ENCODE measurements at places on chromosomes 16 and 17.

- no peak for DNase-seq
Observed at GRCh38 chr17:53646835-53647234, 175.9 kb upstream of the KIF2B start.

DNA sequence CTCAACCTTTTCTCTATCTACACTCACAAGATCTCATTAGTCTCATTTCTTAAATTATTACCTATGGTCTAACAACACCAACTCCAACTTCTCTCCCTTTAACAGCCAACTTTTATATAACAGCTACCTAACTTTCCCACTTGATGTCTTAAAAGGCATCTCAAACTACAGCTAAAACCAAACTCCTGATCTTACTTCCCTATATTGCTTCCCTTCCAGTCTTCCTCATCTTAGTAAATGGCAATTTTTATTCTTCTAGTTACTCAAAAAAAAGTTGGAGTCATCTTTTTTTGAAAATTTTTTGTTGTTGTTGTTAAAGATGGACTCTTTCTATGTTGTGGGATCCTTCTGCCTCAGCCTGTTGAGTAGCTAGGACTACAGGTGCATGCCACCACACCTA is 15.3 kb downstream of the SRR start:
- DNase-seq = no peak

DNA sequence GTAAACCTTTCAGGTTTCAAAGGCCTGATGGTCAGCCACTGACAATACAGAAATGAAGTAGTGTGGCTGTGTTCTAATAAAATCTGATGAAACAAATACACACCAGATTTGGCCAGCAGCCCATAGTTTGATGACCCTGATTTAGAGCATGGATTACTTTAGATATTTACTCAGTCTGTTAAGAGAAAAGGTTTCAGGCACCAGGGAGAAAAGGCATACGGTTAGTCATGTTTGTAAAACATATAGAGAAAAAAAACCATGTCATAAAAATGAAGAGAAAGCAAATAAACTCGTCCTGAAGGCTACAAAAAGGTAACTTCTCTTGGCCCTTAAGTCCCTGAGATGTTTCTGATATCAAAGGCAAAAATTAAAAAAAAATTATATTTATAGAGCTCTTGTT is 112.1 kb downstream of the ADAMTS18 start:
- no peak for DNase-seq

DNA sequence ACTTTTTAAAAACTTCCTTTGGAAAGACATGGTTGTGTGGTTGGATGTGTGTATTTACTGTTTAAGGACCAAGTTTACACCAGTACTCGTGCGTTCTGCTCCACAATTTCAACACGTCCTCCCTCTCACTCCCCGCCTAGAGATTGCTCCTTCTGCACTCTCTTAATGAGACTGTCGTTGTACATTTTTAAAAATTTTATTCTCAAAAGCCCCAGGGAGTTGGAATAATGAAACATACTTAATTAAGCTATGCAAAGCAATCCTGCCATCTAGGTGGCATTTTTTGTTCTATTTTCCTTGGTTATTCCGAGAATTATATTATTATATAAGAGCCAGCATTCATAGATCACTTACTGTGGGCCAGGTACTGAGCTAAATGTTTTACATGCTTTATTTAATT is 264.5 kb downstream of the GRIN2A start:
- no peak for DNase-seq

- no peak for DNase-seq
Observed at GRCh38 chr17:21500064-21500463, 123.9 kb downstream of the KCNJ12 start.

All from stimulated activated CD8-positive, alpha-beta memory T cell treated with anti-CD3 and anti-CD28 coated beads, Interleukin-4, amount 100 ng/mL, for 24 hours (primary cell).